ENCODE measurements at places on chromosomes 6 and 20. TPM values are rescaled to one million over a fixed set of nuclear protein-coding genes. Genes with fewer than 3 reads are reported as not detected.

DNA sequence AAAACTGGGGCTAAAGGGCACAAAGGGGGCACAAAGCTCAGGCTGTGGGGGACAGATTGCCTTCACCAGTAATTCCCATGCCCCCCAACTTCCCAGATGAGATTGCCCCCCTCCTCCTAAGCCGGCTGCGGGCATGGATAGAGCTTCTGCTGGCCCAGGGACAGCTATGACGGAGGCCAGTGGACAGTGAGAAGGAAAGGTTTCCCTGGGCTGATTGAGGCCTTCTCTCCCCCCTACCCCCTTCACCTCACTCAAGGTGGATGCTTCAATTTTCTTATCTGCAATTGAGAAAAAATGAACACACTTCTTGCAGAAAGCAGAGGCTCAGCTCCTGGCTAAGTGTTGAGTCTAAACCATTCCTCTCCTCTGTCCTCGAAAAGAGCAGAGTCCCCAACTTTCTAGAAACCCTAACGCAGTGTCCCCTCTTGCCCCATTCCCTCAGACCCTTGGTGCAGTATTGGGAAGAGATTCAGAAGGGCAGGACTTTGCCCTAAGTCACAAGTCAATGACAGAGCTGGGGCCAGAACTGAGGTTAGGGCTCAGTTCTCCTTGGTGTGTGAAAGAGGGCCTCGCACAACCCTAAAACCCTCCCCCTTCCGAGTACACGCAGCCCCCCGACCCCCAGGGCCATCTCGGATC is 808 bp downstream of the SDC4 start:
- no peak for DNase-seq

DNA sequence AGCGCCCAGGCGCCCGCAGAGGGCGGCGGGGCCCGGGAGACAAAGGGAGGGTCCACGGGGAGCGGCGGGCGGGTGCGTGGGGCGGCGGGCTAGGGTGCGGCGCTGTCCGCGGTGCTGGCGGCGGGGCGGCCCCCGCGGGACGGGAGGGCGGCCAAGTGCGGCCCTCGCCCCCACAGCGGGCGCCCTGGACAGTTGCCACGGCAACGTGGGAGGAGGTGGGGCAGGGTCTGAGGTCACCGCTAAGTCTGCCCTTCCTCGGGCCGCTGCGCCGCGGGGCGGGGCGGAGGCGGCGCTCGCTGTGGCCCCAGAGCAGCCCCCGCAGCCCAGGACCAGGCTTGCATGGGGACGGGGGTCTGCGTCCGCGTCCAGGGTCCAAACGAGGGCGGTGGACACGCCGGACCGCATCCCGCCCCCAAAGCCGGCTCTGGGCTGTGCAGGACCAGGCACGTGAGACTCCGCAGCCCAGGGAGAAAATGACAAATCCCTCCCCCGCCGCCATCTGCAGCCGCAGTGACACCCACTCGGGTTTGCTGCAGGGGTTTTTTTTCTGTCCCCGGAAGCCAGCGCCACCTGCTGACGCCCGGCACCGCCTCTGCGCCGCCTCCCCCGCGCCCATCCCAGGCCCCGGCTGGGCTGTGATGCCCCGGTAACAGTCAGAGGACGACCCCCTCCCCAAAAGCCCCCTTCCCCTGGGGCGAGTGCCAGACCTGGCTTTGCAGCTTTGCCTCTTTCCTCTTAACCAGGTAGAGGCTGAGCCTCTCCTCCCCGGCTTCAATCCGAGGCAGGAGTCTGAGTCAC is 36.8 kb downstream of the YTHDF1 start:
- no peak for DNase-seq

GRCh38 chr6:123777563-123777962 is 26.1 kb upstream of the NKAIN2 start:
- no peak for DNase-seq

Gene LINC00237
- not detected for total RNA-seq

GRCh38 chr6:80105972-80106417 is 476 bp upstream of the BCKDHB start:
- DNase-seq = no peak

Gene TTI1
- 14.8 TPM for total RNA-seq

Gene MAK
- total RNA-seq = 1.8 TPM

- peak; percentile 29 for DNase-seq
Measured at GRCh38 chr6:18328540-18328939, 58.6 kb upstream of the RNF144B start.

- DNase-seq = no peak
Measured at GRCh38 chr20:49642816-49643215, 70.9 kb downstream of the B4GALT5 start.

Gene TPX2
- total RNA-seq = 1.4 TPM

DNA sequence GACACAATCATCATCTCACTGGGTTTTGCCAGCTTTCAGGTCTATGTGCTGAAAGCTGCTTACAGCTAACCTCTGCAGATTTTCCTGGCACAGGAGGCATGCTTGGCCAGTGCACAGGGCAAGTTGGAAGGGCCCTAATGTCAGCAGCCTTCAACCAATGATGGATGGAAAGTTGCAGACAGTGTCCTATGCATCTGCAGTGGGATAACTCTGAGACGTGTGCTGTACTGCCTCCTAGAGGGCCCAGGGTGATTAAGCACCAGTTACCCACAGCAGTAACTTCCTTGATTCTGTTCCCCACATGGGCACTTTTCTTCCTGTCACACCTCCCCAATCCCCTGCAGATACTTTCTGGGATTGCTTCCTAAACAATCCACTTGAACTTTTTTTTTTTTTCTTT is 38.6 kb downstream of the OVOL2 start:
- DNase-seq = no peak

- DNase-seq = no peak
Measured at GRCh38 chr20:49284818-49285217, 7.0 kb upstream of the ZNFX1 start.

DNA sequence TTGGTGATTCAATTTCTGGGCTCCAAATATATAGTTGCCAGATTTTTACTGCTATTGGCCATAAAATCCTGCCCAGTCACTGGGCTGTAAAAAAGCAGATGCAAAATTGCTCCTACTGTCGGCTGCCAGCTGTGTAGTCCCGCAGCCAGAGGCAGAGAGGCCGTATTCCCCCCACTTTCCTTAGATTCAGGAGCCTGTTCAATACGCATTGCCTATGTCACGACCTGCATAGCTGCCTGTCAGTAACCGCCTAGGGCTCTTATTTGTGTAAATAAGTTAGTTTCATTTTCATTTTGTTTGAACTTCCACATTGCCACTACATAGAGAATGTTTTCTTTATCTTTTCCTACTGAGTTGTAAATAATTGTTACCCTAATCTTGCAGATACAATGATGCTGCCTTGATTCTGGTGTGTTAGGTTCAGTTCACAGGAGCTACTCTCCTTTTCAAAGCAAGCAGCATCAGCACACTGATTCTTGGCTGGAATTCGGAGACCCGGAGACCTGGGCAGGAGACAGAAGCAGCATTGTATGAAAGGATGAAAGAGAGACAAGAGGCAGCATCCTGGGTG is 46.0 kb upstream of the UST start:
- DNase-seq = no peak

DNA sequence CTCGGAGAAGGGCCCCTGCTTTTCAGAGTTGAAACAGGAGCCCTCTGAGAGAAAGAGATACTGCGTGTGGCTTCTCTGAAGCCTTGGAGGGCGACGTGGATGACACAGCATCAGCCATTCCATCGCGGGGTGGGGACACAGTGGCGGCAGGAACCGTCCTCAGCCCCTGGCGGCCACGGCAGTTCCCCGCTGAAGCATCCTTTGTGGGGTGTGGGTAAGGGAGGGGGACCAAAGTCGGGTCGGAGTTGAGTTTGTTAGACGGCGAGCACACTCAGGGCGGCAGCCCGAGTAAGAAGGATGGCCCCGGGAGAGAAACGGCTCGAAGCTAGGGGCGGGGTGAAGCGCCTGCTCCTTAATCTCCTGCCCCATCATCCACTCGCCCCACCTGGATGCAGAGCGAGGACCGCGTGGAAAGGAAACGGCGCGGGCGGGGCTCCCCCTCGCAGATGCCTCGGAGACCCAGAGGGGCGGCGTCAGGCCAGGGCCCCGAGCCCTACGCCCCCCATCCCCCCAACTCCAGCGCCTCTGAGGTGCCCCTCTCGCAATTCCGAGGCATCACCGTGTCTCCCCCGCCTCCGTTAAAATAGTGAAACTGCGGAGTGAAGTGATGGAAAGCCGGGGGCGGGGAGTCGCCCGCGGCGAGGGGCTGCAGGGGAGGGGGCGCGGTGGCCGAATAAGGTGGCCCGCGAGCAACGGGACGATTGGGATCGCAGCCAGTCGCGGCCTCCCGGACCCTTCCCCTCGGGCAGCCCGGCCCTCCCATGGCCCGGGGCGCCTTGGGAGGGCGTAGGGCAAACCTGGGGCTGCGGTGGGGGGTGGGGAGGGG is 796 bp upstream of the RREB1 start:
- peak; percentile 34 for DNase-seq

- no peak for DNase-seq
Measured at GRCh38 chr20:41657655-41658054, 39.5 kb upstream of the CHD6 start.

DNA sequence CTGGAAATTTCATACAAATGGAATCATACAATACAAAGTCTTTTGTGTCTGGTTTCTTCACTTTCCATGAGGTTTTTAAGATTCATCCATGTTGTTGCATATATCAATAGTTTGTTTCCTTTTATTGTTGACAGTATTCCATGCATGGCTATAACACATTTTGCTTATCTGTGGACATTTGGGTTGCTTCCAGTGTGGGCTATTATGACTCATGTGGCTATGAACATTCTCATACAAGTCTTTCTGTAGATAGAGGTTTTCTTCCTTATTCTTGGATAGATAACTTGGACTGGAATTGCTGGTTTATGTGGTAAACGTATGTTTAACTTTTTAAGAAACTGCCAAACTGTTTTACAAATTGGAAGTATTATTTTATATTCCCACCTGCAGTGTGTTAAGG is 30.0 kb upstream of the KIF6 start:
- no peak for DNase-seq

Gene CRNKL1
- 27.1 TPM for total RNA-seq

Gene SLC22A16
- not detected for total RNA-seq

DNA sequence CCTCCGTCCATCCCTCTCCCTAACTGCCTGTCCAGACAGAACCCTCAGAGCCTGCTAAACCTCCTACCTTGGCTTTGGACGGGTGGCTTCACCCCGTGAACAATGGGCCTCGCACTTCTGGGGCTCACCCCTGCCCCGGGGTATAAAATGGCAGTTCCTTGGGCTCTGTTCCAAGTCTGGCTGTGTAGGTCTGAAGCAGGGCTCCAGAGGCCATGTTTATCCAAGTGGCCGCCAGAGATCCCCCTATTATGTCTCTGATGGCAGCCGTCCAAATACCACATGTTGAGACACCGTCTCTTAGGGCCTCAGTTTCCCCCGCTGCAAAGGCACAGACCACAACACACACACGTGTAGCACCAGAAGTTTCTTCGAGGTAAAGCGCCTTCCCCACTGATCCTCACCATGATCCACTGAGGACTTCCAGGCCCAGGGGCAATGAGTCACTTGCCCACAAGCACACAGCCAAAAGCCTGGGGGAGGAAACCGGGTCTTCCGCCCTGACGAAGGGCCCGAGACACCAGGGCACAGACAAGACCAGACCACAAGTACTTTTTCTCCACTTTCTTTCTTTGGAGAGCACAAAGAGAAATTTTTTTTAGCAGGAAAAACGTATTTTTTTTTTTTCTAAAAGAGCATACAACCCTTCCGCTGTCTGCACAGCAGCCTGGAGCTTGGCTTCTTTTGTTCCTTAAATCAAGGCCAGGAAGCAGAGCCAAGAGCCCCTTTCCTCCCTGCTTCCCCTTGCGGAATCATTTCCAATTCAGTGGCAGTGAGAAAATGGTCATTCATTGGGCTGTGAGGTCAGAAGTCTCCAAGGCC is 11.8 kb downstream of the CPNE5 start:
- no peak for DNase-seq

GRCh38 chr6:91816335-91816734 is 1229.5 kb upstream of the MAP3K7 start:
- DNase-seq = no peak

Gene OLIG3
- not detected for total RNA-seq

- peak; percentile 68 for DNase-seq
Measured at GRCh38 chr6:159042003-159042825, 2.6 kb downstream of the TAGAP start.

GRCh38 chr6:156437121-156437879 is 339.9 kb upstream of the ARID1B start:
- DNase-seq = peak; percentile 42

DNA sequence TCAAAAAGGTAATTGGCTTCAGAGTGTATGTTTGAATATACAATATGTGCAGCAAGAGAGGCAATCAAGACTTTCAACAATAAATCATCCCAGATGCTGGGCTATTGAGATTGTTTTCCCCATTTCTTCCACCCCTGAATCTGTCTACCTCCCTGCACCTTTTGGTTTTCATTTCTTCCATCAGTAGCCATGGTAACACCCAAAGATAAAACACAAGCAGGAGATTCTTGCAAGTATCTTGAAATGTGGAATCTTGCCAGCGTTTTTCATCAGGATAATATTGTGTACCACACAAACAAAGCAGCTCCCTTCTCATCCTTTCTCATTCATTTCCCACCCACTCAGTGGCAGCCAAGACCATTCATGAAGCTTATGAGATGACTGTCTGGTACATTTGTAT is 73.0 kb upstream of the NRSN1 start:
- no peak for DNase-seq

Gene SLC17A3
- total RNA-seq = not detected

DNA sequence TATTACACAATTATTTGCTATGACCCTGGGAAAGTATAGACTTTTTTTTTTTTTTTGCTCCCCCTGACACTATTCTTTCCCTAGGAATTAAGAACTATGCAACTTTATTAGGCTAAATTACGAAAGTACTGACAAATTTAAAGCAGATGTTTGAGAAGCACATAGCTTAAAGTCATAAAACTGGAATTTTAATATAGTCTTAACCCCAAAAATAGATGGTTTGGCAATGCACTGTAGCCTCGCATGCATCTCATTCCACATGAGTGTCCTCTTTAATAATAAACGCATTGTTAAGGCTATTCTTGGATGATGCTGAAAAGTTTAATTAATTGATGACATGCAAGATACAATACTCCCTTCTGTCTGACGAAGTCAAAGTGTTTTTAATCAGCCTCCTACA is 49.3 kb downstream of the TBC1D7 start:
- no peak for DNase-seq

Gene MYH7B
- total RNA-seq = 0.27 TPM

DNA sequence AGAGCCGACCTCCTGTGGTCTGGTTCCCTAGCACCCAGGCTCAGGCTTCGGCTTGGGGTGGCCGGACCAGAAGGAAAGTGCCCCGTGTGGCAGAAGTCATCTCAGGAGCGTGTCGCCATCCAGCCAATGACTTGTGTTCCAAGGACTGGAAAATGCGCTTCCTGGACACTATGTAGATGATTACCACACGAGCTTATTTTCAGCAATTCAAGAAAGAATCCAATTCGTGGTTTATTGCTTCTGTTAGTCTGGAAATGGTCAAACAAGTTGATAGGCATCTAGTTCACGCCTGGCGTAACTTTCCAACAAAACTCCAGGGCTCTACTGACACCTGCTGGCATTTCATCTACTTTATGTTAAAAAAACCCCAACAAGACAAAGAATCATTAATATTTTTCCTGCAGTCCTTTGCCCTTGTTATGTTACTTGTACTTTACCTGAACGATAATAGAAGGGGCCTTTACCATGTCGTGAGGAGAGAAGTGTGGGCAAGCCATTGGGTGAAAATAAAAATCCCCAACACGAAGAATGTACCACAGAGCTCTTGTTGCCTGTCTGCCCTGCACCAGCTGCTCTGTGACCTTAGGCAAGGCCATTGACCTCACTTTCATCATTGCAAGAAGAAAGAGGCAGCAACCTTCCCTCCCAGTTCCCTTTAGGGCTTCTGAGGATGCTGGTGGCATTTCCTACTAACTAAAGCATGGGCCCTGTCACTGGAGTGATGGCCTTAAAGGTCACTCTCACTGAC is 154.7 kb upstream of the LAMP5 start:
- DNase-seq = peak; percentile 47
